Stimulated activated CD4-positive, alpha-beta T cell treated with anti-CD3 and anti-CD28 coated beads, Interleukin-1b, Interleukin-23, amount 100 ng/mL, for 4 hours (primary cell): ENCODE measurements at places on chromosomes 5 and 9.

GRCh38 chr9:95836072-95836471, 39.4 kb upstream of the ERCC6L2 start:
- DNase-seq, result no peak

DNA sequence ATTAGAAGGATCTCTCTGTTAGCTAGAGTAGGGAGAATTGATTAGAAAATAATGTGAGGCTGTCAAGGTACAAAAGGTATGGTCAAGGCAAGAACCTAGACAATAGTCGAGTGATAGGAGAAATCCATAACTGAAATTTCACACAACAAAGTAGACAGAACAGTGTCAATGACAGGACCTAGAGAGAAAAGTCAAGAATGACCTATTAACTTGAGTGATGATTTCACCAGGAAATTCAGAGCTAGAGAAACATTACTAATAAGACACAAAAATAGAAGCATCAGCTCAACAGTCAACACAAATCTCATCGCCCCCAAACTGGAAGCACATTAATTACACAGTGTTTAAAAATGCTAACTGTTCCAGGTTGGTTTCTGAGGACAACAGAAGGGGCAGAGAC, 532.4 kb downstream of the CDH10 start:
- DNase-seq, result no peak

DNA sequence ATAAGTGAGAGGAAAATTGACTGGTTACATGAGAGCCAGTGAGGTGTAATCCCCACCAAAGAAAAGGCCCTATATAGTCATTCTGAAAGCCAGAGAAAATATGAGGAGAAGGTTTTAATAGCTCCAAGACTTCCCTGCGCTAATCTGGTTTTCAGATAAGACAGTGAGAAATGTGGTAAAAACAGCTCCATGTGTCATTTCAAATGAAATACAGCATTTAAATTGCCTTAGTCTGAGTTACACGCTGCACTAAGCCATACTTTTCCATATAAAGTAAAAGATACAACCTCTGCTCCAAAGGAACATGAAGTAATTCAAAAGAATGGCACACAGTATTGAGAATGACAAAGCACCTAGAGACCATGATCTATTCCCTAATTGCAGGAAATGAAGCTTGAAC, 378.0 kb upstream of the PDE4D start:
- DNase-seq, result no peak

- no peak for DNase-seq
Measured at GRCh38 chr9:4864234-4864661, 71.5 kb downstream of the RCL1 start.

DNA sequence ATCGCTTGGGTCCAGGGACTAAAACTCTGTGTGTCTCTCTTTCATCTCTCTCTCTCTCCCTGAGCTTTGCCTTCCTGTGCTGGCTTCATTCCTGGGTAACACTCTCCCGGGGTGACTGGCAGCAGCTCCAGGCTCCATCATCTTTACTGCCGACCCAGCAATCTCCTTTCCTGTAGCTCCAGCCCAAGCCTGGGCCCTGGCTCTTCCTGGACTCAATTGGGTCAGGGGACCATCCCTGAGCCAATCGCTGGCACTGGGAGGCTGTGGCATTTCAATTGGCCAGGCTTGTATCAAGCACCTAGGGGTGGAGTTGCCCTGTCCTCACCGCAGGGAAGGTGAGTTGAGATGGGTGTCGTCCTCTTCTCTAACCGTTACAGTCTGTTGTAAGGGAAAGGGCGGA, 31.9 kb downstream of the FAM240B start:
- DNase-seq, result no peak

- DNase-seq, result no peak
Measured at GRCh38 chr5:141597394-141597793, 21.4 kb downstream of the DIAPH1 start.

DNA sequence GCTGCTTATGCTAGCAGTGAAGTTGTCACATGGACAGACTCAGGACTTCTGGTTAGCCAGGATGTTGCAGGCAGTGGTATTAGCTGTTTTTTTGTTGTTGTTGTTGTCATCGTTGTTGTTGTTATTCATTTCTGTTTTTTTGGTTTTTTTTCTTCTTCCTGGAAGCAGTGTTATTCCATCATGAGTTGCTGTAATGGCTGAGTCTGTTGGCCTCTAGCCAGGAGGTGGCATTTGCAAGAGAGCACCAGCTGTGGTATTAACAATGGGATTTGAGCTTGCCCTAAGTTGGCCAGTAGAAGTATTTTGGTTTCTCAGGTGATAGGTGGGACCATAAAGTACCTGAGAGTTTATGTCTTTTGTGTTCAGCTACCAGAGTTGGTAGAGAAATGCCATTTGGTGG, 561.1 kb downstream of the KCTD16 start:
- DNase-seq, result no peak

GRCh38 chr9:125649315-125649714, 57.7 kb downstream of the MAPKAP1 start:
- DNase-seq, result no peak

- no peak for DNase-seq
Measured at GRCh38 chr5:155772009-155772662, 554.8 kb upstream of the SGCD start.

DNA sequence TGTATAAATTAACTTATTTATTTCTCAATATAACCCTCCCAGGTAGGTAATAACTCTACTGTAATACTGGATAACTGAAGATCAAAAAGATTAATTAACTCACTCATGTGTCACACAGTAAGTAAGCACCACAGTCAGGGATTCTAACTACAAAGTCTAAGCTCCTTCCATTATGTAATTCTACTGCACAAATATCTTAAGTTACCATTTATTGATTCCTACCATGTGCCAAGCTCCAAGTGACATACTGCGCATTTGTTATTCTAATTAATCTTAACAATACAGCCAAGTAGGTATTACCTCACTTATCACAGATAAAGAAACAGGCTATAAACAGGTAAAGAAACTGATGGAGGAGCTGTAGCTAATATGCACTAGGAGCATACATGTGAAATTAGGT, 58.3 kb downstream of the RANBP6 start:
- no peak for DNase-seq

GRCh38 chr5:104551628-104552027, 989.0 kb upstream of the NUDT12 start:
- DNase-seq, result no peak

DNA sequence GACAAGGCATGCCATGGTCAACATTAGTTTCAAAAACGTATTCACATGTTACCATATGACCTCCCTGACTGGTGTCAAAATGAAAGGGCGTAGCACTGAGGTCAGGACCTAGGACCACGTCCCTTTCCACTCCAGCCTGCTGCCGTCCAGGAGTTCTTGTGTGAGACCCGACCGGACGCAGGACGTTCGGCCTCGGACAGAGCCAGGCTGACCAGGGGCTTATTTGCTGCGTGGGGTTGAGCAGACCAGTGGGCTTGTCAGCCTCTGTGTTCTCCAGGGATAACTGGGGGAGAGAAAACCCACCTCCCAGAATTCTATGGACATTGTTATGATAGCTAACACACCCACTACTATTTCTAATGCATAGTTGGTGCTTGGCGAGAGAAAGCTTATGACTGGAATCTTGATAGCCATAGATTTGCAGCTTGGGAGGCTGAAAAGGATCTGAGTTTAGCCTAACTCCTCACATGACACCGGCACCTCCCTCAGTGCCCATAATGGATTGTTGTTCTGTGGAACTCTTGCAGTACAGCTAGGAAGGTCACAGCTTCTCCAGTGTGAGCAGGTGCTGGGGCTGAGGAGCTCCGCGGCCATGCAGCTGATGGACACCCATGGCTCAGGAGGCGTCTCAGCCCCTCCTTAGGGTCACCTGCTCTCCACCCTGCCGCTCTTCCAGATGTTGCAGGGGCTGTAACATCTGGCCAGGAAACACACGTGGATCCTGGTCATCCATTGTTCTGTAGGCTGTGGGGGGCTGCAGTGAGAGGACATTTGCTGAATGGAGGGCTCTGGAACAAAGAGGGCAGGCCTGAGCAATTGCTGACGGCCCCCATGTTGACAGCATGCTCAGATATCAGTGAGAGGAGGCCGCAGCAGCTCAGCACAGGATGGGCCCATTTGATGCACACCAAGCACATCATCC, 368.4 kb downstream of the IRX2 start:
- DNase-seq, result no peak

- no peak for DNase-seq
Measured at GRCh38 chr5:72107901-72108201, 576 bp downstream of the MAP1B start.

DNA sequence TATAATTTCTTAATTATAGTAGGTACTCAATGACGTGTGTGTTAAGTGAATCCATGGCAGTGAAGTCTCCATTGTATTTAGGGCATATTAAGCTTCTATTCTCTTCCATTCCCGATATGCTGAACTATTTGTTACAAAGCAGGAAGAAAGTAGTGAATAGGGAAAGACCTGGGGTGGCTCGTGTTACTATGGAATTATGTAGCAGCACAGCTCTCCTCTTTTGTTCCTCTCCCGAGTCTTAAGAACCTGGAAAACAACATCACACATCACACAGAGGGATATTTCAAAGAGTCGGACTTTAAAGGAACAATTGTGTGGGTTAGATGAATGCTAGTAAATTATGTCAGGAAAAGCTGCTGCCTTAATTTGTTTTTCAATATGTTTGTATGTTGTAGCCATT, 131.8 kb downstream of the PCSK5 start:
- no peak for DNase-seq

GRCh38 chr9:16571127-16571802, 299.2 kb downstream of the BNC2 start:
- DNase-seq, result no peak

- DNase-seq, result no peak
Measured at GRCh38 chr5:139384591-139385051, 1.5 kb upstream of the SLC23A1 start.

DNA sequence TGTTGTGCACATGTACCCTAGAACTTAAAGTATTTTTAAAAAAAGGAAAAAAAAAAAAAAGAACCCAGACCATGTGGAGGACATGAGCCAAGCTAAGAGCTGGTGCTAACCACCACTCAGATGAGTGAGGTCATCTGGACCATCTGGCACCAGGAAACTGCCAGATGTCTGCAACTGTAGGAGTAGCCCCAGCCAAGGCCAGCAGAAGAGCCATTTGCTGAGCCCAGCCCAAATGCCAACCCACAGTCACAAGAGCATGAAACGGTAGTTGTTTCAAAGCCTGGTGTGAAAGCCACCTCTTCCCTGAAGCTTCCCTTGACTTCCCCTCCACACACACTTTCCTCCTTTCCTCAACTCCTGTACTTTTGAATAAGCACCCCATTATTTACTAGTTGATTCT, 69.2 kb upstream of the FCN1 start:
- no peak for DNase-seq

DNA sequence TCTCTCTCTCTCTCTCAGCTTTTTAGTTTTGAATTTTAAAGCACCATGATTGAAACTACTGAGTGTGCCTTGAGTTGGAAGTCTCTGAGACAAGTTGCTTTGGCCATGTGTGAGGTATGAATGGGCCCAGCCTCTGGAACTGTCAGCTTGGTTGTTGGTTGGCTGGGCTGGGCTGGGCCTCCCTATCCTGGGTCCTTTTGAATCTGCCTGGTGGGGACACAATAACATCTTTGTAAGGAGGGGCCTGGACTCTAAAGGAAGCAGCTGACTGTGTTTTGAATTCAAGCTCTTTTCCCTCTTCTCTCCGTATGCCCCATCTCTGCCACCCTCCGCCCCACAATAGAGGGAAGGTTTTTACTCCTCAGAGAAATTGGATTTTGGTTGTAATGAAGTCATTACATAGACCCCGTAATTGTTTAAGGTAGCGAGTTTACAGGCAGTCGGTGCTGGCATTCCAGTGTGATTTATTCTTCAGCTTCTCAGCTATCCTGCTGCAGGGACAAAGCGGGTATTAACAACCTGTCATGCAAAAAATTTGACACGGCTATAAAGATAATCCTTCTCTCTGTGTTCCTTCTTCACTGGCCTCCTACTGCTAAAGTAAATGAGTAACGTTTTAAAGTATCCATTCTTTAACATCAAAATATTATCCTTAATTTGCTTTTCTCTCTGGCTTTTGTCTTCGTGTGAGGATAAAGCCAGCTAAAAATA, 105.4 kb downstream of the DAPK1 start:
- no peak for DNase-seq

- no peak for DNase-seq
Measured at GRCh38 chr9:93902051-93902779, 52.9 kb downstream of the BARX1 start.

GRCh38 chr9:127953154-127953553, 15.5 kb upstream of the DPM2 start:
- no peak for DNase-seq

- DNase-seq, result no peak
Measured at GRCh38 chr5:137751869-137752491, 2.2 kb downstream of the HNRNPA0 start.

DNA sequence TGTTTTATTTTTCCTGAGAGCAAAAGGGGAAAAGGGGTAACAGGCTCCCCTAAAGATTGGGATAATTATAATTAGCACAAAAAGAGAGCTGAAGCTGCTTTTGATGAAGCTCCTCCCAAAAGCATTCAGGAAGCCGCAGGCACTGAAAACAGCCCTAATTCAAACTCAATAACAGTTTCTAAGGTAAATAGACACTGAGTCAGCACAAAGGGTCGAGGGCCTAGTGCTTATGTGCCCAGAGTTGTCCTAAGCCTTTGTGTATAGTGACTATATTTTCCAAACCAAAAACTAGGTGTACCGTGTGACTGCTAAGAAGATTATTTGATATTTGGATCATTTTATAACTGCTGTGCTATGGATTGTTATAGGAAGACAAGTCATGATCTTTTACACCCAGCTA, 67.7 kb downstream of the HMHB1 start:
- no peak for DNase-seq

DNA sequence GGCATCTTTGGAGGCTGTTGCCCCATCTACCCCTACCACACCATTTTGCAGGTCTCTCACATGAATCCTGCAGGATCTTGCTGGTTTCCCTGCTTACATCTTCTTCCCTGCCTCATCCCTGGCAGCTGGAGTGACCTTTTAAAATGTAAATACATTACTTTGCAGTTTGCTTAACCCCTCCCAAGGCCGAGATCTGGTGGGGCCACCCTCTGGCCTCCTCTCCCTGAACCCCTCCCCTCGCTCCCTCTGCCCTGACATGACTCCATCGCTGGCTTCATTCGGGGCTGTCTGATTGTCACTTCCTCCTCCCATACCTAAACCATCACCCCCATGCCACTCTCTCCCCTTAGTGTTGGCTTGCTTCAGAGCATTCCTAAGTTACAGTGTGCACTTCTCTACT, 12.6 kb upstream of the PALM2AKAP2 start:
- no peak for DNase-seq

- DNase-seq, result no peak
Measured at GRCh38 chr9:21252721-21253547, 13.1 kb upstream of the IFNA14 start.

DNA sequence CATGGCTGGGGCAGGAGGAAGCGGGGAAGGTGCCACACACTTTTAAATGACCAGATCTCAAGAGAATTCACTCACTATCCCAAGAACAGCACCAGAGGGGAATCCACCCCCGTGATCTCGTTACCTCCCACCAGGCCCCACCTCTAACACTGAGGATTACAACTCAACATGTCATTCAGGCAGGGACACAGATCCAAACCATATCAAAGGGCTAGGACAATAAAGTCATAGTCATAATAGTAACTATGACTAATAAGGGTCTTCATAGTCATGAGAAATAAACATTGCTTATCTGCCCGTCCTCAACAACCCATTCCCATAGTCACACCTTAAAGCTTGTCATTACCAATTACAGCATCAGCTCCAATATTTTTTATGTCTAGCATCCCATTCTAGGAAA, 65.3 kb upstream of the SMC2 start:
- DNase-seq, result no peak
